ENCODE measurements at places on chromosomes 4 and X. TPM values are rescaled to one million over a fixed set of nuclear protein-coding genes. Genes with fewer than 3 reads are reported as not detected.
A peak's percentile ranks its signal among the peaks of the same experiment; 100 is the strongest.

- DNase-seq, result no peak
Observed at GRCh38 chrX:43314525-43314924, 341.6 kb upstream of the MAOA start.

DNA sequence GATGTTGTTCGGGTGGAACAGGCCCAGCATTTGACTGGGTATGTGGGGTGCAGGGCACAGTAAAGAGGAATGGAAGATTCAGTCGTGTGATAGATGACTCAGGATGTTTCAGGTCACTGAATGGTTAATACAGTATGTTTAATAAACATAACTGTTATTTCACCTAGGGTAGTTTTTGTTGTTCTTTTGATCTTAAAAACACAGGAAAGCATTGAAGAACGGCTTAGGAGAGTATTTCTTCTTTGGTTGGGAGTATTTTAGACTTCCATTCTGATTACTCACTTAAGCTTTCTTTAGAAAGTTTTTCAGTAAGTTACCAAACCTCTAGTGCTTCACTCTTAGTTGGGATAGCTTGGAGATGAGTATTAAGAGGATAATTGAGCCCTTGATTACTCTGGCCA is 62.3 kb downstream of the STAG2 start:
- DNase-seq, result no peak

DNA sequence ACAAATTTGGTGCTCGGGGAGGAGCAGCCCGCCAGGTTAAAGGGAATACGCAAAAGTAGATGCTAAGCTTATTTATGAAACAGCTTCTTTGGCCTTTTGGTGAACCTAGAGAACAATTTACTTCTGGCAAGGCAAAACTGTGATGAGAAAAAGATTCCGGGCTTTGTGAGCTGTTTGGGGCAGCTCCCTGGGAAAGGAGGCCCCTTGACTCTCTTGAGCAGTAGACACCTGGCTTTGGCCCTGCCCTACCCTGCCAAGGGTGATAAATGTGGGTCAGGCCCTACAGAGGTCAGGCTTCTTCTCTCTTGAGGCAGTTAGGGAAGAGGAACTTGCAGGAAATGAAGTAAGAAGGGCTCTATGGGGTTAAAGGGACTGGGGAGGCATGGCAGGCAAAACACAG is 509.6 kb downstream of the MID1IP1 start:
- no peak for DNase-seq

NLGN4X gene
- total RNA-seq, result 0.28 TPM

FGFBP1 gene
- 0.09 TPM for total RNA-seq

CCNG2 gene
- 9.6 TPM for total RNA-seq

RAB33A gene
- not detected for total RNA-seq

DNA sequence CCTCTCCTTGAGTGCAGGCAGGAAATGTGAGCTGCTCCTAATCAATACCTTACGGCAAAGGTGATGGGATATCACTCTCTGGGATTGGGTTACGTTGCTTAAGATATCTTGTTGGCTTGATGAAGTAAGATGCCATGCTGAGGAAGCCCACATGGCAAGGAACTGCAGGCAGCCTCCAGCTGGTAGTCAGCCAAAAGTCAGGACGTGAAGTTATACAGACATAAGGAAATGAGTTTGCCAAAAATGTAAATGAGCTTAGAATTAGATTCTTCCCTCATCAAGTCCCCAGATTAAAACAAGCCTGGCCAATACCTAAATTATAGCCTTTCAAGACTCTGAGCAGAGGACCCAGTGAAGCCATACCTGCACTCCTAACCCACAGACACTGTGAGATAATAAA is 155.0 kb downstream of the QDPR start:
- DNase-seq, result no peak

DNA sequence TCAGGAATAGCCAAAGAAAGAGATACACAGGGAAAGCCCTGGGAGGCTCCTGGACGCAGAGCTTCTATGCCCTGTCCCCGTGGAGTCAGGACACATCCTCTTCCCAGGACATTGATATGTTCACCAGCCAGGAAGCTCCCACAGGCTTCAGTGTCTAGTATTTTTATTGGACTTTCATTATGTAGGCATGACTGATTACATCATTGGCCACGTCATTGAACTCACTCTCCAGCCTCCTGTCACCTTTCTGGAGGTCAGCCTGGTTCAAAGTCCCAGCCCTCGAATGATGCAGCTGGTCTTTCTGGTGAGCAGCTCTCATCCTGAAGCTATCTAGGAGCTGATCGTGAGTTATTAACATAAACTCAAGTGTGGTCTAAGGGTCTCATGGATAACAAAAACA is 104.1 kb downstream of the CPEB2 start:
- DNase-seq, result no peak

DNA sequence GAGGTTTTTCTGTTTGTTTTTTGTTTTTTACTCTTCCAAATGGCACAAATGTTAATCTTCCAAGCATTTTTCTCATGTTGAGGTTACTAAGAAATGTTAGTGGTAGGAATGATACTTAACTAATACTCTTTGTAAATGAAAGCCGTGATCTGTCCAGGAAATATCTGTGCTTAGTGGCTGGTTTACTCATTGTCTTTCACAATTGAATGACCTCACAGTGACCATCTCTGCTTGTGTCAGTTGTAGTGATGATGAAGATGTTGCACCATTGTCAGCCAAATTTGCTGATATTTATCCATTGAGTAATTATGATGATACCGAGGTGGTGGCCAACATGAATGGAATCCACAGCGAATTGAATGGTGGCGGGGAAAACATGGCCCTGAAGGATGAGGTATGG is 93.5 kb downstream of the TNIP2 start:
- no peak for DNase-seq

- DNase-seq, result no peak
Observed at GRCh38 chr4:80045786-80046185, 27.2 kb downstream of the ANTXR2 start.

DNA sequence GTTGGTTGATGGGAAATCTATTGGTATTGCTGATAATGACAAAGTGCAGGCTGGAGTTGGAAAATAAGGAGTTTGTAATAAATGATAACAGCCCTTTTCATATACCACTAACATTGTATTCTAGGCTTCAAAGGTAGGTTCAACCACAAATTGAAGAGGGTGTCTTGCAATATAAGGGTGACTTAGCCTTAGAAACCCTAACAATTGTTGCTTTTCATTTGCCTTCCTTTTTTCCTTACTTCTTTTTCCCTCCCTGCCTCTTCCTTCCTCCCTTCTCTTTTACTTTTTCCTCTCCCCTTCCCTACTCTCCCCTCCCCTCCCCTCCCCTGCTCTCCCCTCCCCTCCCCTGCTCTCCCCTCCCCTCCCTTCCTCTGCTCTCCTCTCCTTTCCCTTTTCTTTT is 10.9 kb upstream of the AGA start:
- no peak for DNase-seq

USP17L10 gene
- total RNA-seq, result not detected

DNA sequence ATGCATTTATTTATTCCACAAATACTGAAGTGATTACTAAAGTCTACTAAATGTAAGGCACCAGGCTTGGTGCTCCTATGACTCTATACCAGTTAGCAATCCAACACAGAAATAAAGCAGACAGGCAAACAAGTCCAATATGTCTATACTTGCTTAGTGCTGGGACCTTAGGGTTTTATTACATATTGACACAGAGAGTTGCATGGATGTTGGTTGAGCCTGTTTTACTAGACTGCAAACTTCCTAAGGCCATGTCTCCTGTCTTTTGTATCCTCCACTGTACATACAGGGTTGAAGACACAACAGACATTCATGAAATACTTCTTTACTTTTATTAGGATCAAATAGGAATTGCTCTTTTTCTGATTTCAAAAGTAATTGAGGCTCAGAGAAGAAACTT is 69.0 kb downstream of the LNX1 start:
- DNase-seq, result no peak

TMPRSS11B gene
- not detected for total RNA-seq

GRCh38 chr4:55127521-55127920 is 2.1 kb upstream of the KDR start:
- no peak for DNase-seq

ANK2 gene
- 1.3 TPM for total RNA-seq

- no peak for DNase-seq
Observed at GRCh38 chr4:185343726-185344581, 51.8 kb downstream of the LRP2BP start.

DNA sequence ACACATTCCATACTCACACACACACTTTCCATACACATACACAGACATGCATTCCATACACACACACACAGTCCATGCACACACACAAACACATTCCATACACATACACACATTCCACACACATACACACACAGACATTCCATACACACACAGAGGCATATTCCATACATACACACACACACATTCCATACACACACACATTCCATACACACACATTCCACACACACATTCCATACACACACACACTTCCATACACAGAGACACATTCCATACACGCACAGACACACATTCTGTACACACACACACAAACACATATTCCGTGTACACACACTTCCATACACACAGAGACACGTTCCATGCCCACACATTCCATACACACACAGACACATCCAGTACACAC is 14.8 kb downstream of the LINC00632 start:
- DNase-seq, result no peak

CC2D2A gene
- total RNA-seq, result 2.8 TPM

TMEM255A gene
- total RNA-seq, result 1.2 TPM

DNA sequence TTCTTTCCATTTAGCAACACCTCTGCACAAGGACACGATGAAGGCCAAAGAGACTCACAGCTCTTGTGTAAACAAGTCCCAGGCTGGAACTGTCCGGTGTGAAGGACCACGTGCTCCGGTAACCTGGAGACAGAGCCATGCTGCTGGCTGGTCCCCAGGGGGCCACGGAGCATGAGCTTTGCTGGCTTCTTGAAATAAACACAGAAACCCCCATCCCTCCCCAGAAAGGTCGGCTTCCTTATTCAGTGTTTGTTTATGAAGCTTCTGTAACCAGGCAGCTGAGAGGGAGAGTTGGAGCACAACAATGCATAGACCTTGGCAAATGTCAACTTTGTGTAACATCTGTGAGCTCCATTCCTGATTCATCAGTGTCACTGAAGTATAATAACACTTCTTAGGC is 109.4 kb downstream of the GPR143 start:
- peak; percentile 20 for DNase-seq

DNA sequence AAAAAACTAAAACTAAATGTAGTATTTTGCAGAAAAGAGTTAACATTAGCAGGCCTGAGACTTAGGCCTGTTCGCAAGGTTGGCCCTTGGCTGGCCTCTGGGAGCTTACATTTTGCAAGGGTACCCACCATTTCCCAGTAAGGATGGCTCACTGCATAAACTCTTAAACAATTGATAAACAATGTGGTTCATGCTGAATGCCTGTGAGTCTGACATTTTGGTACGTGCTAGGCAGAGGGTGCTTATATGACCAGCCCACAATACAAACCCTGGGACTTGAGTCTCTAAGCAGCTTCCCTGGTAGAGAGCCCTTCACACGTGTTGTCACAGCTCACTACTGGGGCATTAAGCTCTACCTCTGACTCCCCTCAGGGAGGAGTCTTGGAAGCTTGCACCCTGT is 7.4 kb downstream of the PRPS2 start:
- DNase-seq, result no peak

DNA sequence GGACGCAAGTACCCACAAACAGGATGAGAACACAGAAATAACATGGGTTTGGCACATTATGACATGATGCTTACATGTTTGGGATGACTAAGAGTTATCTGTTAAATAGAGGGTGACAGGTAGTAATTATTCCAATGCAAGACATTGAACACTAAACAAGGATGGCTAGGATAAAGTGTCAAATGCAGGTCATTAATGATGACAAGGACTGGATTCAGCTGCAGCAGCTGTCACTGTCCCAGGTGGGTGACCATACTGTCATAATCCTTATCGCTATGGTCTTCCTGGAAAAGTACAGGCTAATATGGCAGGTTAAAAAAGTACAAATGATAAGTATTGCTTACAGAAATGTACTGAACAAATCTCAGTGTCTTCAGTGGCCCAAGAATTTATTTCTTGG is 123.9 kb downstream of the ANTXR2 start:
- no peak for DNase-seq

GRCh38 chr4:61918987-61919386 is 718.9 kb downstream of the ADGRL3 start:
- no peak for DNase-seq

- no peak for DNase-seq
Observed at GRCh38 chr4:7742807-7743280, 196.8 kb downstream of the AFAP1 start.

GRCh38 chr4:9980898-9981297 is 40.4 kb downstream of the SLC2A9 start:
- DNase-seq, result no peak

GRCh38 chr4:83387012-83387411 is 52.4 kb upstream of the HPSE start:
- no peak for DNase-seq

DNA sequence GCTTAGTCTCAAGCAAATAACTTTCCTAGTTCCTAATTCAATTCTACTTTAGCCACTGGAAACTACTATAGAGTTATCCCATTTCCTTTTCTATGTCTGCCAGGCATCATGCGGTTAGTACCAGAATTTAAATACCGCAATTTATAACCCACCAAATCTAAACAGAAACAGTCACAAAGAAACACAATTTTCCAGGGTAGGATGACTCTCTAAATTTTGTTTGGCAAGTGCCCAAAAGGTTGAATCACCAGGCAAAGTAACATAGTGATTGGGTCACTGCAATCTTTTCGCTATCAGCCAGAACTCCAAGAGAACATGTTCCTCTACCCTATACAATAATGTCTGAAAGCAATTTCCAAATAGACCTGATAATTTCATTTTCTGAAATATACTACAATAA is 240.2 kb upstream of the GRIA3 start:
- DNase-seq, result no peak

MSANTD1 gene
- 1.6 TPM for total RNA-seq

DNA sequence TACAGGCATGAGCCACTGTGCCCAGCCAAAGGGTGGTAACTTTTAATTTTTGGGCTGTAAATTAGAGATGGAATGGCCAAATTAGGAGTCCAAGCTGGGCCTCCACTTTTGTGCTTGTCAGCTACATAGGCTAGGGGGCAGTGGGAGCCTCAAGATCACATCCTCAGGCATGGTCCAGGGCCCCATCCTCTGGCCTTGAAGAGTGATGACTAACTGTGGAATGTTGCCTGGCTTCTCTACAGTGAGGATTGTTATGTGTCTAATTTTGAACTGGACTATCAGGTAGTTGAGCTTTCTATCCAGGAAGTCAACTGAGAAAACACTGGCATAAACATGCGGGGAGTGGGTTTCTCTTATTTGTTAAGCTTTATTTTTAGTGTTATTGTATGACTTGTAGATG is 33.0 kb downstream of the CCNG2 start:
- DNase-seq, result no peak

- no peak for DNase-seq
Observed at GRCh38 chr4:15774020-15774420, 4.1 kb upstream of the CD38 start.

DNA sequence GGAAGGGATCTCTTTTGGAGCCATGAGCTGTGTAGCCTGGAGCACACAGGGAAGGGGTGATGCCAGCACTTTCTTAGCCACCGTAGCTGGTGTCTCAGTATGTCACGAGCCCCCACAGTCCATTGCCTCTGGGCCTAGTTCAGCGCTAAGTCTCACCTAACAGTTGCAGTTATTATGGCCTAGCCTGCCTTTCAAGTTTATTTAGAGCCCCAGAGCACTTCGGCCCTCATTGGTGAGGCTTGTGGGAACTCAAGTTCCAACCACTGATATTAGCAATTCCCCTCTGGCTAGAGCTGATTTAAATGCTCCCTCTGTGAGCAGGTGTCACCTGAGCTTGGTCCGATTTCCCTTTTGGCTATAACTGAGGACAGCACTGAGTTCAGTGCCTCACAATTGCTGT is 388.4 kb upstream of the MAOA start:
- no peak for DNase-seq

TLL1 gene
- total RNA-seq, result 1.1 TPM
